AG04449 (cell line): ENCODE measurements at places on chromosomes 2 and 18.

DNA sequence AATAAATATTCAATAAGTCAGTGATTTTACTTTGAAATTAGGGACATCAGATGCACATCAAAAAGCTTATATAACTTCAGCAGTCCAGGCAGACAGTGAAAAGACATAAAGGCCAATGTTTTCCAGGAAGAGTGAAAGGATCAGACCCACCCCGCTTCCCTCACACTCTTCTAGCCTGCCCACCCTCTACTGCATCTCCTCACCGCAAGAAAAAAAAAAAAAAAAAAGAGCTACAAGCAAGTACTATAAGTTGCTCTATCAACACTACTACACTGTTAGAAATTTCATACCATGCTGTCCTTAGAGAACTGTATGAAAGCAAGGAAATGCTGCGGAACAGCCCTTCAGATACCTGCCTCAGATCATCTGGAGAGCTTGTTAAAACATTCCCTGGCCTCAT, 240.8 kb downstream of the ZEB2 start:
- no peak for DNase-seq

- DNase-seq: no peak
Observed at GRCh38 chr2:145985517-145985916, 1465.6 kb upstream of the ZEB2 start.

DNA sequence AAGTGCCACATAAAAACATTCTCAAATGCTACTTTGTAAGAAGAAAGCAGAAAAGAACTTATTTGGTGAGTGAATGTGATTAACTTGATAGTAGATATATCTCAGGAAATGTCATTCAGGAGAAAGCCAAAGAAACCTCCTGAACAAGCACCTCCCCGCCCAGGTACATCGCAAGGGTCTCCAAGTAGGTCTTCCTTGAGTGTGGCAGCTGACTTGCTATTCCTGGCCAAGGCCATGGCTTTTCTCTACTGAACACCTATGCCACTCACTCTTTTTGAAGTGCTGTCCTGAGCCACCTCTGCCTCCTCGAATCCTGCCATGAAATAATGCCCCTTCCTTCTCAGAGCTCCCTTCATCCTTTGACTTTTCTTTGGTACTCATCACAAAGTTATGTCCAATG, 54.0 kb downstream of the NDUFA10 start:
- DNase-seq: no peak

DNA sequence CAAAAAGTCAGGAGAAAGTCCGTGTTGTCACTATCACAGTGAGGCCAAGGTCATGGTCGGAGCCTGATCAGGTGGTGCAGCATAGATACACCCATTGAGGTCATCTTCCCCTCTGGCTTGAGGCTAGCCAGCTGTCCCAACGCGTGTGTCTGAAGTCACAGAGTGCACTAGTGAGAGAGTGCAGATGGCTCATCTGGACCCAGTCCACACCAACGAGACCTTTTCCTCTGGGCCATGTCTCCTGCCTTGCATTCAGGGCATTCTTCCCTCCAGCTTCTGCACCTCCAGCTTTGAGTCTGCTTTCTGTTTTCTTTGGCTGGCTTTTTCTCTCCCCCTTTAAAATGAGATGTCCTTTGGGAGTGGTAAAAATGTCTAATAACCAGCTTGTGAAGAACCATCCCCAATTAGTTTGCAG, 146.9 kb downstream of the TDRD15 start:
- DNase-seq: no peak

GRCh38 chr2:235291461-235291860, 202.4 kb upstream of the AGAP1 start:
- no peak for DNase-seq

GRCh38 chr2:227657199-227657845, 9.3 kb upstream of the SCYGR5 start:
- no peak for DNase-seq

GRCh38 chr18:31591113-31591512, 564 bp upstream of the TTR start:
- no peak for DNase-seq
